Activated CD4-positive, alpha-beta memory T cell treated with anti-CD3 and anti-CD28 coated beads, Interleukin-2, amount 10 ng/mL, durations not matched to agents 7 days and 5 days (primary cell): ENCODE measurements at places on chromosomes 3 and 15.

DNA sequence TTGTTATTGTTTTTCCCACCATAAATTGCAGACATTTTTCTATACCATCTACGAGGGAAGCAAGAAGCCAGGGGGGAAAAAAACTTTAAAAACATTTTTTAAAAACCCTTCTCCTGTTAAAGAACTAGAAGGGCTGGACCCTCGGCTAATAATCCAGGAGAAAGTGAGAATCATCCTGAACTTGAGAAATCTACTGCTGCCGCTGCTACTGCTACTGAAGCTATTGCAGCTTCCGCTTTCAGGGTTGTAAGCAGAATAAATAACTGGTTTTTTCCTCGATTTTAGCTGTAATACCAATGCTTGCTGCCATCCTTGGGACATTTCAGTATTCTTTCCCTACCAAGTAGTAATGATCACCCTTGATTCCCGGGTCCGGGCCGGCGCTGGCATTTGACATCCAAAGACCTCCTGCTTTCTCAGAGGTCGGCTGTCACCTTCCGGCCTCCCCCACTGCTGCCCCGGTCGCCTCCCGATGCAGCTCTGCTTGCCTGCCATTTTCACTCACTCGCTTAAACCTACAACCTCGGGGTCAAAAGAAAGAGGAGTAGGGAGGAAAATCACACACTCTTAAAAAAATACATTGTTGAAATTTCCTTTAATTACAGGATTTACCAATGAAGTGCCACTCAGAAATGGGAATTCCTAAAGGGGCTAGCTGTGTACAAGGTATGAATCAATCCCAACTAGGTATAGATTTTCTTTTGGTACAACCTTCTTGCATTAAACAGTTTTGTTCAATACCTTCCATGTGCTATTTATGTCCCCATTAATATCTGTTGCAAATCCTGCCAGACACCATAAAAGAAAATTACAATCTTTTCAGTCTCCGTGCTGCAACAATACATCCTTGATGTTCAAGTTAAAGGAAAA lies 674 bp upstream of the MECOM start:
- no peak for DNase-seq

GRCh38 chr3:43838877-43839276 lies 148.1 kb downstream of the ABHD5 start:
- no peak for DNase-seq

DNA sequence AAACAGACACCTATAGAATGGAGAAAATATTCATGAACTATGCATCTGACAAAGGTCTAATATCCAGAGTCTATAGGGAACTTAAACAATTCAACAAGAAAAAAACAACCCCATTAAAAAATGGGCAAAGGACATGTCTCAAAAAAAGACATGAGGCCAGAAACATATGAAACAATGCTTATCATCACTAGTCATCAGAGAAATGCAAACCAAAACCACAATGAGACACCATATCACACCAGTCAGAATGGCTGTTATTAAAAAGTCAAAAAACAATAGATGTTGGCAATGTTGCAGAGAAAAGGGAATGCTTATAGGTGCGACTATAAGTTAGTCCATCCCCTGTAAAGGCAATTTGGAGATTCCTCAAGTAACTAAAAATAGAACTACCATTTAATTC lies 11.4 kb upstream of the HDGFL3 start:
- no peak for DNase-seq

- DNase-seq, result no peak
Measured at GRCh38 chr3:18238332-18238731, 186.8 kb downstream of the SATB1 start.

- DNase-seq, result no peak
Measured at GRCh38 chr3:79506751-79507150, 261.0 kb downstream of the ROBO1 start.

DNA sequence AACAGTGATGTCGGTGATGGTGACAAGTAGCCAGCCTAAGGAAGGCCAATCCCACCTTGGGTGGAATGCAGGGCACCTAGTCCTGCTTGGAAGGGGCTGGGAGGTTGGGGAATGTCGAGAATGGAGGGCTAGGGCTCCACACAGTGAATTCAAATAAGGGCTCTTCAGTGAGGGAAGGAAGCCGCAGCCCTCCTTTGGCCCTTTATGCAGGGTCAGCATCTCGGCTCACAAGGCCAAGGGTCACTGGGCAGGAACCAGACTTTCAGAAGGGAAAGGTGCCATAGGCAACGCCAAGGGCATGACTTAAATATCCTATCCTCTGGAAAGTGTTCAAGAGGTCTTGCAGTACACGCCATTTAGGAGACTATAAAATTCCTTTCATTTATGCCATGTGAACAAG lies 56.9 kb downstream of the CLEC3B start:
- DNase-seq, result no peak

DNA sequence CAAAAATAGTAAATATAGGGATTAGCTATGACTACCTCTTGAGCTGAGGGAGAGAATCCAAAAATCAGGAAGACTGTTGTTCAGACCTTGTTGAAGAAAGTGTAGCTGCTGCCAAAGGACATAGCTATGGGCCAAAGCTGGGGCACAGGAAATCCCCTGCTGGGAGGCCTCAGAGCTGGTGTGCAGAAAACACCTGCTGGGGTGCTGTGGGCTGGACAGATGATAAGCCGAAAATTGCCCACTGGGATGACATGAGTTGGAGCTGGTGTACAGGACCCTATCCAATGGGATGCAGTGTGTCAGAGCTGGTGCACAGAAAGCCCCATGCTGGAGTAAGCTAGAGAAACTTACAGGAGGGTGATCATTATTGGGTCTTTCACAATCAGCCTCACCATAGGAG lies 121.9 kb downstream of the NEO1 start:
- DNase-seq, result no peak

GRCh38 chr3:120550546-120550945 lies 45.6 kb upstream of the NDUFB4 start:
- DNase-seq, result no peak

DNA sequence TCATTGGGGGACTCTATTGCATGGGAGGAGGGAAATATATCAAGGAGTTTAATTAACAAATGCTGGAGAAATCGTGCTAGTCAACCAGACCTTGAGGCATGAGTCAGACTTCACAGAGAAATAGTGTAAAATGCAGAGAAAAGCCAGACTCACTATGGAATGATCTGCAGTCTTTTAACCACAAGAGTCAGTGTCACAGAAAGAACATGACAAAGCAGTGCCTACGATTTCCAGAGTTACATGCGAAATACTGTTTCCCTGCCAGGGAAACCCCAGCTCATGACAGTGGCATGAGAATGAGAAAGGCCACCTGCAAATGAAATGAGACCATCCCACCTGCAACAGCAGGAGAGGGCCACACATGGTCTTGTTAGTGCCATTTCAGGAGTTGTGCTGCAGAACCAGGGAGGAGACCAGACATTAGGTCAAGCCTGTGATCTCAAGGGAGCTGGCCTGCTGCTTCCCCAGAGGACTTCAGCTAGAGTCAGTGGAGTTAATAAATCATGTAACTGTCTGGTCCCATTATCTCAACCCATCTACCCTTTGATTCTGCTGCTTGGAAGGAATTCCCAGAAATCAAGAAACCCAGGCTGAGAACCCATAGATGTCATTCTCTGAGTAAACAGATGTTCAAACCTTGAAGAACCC lies 79.0 kb downstream of the ERC2 start:
- no peak for DNase-seq

DNA sequence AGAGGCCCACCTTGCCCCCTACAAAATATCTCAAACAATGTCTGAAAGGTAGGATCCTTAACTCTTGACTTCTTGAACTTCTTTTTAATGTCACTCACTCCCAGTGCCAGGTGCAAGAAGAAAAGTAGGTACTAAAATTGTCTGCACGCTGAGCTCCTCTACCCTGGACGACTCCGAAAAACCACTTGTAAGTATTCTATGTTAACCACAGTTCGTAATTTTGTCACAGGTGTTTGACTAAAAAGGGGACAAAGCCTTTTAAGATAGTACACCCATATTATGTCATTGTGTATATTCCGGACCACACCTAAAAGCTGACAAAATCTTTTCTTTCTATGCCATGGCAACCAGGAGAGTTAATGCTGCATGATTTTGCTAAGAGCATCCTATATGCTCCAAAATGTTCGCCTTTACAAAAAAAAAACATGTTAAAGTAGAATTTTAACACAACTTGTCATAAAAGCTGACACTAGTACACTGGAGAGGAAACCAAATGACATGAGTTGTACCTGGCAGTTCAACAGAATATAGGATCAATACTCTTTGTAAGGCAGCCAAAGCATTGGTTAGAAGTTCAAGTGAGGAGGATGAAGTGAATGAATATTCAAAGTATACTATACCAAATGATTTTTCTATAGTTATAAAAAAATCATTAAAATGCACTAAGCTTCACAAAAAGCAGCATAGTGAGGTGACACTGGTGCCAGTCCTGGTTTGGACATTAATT lies 210.5 kb downstream of the FOXP1 start:
- no peak for DNase-seq

DNA sequence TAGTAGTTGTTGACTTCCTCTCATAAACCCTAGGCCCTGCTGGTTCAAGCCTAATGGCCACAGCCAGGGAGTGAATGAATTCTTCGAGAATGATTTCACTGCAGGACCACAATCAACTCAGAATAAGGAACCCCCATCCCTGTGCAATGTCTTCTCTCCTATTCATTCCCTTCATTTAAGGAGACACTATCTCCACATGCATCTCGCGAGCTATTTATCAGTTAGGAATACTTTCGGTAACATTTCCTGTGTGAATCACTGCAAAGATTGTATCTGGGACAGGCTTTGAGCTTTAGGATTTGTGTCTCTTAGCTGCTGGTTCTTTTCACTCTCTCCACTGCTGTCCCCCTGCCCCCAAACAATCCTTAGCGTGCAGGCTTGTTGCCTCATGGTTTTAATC lies 94.4 kb downstream of the MYLK start:
- DNase-seq, result no peak

- no peak for DNase-seq
Measured at GRCh38 chr3:130488288-130488687, 28.7 kb upstream of the COL6A6 start.

GRCh38 chr3:52055537-52056351 lies 627 bp downstream of the DUSP7 start:
- DNase-seq, result peak; percentile 57

DNA sequence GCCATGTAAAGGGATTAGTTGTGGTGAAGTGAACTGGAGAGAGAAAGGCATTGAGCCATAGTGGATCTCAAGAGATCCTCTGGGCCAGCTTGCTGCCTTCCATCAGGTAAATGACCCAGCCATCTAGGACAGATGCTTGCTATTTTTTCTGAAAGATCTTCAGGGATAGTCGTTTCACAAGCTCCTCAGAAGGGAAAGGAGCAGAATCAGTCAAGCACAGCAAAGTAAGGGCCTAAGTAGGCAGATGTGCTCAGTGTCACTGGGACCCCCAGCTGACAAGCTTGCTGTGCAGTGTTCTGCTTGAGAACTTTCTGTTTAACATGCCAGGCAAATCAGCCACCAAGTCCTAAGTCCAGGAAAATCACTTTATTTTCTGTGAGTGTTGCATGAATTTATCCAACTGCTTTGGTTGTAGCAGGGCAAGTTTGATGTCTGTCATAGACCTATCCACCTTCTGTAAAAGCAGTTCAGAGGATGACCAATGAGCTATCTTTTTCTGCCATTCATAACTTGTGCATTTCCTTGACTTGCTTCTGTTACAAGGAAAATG lies 319.8 kb downstream of the IL5RA start:
- DNase-seq, result no peak

- no peak for DNase-seq
Measured at GRCh38 chr3:42652251-42652610, 1.3 kb upstream of the ZBTB47 start.
